Cerebellar cortex (tissue), 1 donor: ENCODE measurements at places on chromosomes 12 and 14.

DNA sequence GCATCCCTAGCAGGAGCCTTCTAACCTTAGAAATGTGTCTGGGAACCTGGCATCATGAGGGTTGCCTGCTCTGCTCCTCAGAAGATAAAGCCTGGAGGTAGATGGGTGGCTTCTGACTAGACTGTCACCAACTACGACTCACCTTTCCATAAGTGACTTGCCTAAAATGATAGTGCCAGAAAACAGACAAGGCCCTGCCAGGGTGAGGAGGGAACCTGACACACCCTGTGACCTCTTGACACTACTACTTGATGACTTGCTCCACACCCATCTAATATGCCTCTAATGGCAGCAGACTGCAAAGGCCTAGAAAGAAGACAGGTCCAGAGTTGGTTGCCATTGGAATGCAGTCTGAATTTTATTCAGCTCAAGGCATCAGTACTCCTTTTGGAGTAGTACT is 9.4 kb downstream of the RNF41 start:
- DNase-seq = no peak

GRCh38 chr14:72024043-72024407 is 91.8 kb downstream of the RGS6 start:
- DNase-seq = peak; percentile 21

GRCh38 chr12:4489556-4489955 is 43.9 kb upstream of the FGF6 start:
- DNase-seq = no peak

DNA sequence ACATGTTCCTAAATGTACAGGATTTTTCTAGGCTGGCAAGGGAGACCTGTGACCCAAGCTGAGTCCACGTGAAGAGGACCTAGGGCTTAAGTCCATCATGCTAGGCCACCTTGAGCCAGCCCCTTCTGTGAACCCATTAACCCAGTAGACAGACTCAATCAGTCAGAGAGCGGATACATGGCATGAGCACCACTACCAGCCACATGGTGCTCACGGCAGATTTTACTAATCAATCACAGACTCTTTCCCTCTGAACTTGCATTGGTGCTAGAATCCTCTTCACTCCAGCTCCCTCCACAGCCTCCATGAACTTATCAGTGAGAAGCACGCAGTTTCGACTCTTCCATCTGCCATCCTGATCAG is 9.0 kb downstream of the PHETA1 start:
- no peak for DNase-seq

DNA sequence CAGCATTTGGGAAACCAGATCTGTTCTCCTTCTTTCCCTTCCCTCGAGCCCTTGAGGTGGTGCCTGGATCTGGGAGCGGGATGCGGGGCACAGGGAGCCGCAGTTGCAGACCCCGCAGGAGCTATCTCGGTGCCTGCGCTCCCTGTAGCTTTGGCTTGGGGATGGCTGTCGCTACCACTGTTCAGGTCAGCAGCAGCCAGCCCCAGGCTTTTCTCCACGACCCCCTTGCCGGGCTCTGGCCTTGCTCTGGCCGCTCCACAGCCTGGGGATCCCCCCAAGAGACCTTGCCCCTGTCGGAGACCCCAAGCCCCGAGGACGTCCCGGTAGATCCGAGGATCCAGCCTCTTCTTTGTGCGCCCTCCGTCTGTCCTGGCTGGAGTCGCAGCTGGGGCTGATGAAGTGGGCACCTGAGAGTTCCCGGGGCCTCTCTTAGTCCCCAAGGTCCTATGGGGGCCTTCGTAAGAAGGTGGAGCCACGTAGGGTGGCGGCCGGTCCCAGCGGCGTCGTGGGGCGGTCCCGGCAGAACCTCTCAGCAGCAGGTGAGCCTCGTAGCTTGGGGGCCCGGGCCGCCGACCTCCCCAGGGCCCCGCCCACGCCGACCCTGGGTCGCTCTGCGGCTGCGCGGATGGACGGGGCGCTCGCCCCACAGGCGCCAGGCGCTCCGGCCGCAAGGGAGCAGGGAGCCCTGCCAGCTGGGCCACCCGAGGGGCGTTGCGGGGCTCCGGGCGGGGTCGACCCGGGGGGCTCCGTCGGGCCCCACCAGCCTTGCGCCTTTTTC is 1.3 kb downstream of the DDN start:
- no peak for DNase-seq

DNA sequence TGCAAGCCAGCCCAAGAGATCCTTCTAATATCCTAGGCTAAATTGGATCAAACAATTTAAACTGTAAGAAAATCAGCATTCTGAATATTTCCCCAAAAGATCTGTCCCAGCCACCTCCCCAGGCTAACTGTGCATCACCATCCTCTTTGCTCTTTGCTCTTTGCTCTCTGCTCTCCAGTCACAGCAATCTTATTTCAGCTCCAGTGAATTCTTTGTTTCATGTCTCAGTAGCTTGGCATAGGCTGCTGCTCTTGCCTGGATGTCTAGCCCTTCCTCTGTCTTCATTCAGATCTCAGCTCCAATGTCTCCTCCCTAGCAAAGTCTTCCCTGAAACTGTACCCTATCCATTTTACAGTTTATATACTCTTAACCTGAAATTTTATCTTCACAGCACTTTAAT is 399.8 kb upstream of the USP15 start:
- DNase-seq = no peak

DNA sequence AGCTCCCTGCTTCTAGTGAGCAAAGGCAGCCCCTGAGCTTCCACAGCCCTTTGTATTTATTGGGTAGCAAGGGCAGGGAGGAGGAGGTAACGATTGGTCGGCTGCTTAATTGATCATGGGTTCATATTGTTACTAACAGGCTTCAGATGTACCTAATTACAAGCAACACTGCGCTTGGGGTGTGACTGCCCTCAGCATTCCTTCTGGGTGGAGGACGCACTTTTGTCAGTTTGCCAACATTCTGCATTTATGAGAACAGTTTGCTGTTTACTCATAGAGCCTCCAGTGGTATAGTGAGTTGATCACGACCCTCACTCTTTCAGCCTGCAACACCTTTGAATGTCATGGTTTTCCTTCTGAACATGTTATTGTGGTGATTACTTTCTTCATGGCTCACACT is 9.6 kb downstream of the TSHR start:
- DNase-seq = no peak

DNA sequence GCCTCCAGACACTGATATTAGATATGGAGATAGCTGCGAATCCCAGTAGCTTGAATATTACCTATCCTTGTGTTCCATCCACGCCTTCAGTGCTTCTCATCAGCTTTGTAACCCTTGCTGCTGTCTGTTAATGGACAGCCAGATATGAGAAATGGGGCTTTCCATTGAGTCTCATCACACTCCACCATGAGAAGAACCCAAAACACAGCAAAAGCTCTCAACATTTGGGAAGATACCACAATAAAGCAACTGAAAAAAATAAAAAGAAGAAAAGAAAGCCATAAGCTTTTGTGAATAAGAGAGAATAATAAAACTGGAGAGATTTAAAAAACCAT is 225.4 kb downstream of the GALC start:
- no peak for DNase-seq

GRCh38 chr14:60736494-60736893 is 1.9 kb downstream of the MNAT1 start:
- no peak for DNase-seq

- DNase-seq = no peak
These were observed 335.9 kb upstream of the GARIN2 start for GRCh38 chr14:66853311-66853710.

- DNase-seq = no peak
These were observed 43.6 kb downstream of the LIN7A start for GRCh38 chr12:80894179-80894578.

DNA sequence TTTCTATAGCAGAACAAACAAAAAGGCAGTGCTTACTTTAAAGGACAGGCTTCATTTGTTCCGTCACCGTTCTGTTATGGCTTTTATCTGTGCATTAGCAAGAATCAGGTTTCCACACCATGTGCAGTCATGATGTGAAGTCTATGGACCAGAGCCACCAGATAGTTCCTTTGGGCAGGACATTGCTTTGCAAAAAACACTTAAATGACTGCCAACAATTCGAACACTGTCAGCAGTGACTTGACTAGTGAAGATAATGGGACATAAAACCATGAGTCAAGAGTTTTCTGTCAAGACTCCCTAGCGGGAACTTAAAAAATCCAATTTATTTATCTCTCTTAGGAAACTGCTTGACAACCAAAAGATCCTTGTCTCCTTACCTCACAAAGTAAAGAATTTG is 80.3 kb downstream of the NKX2-1 start:
- no peak for DNase-seq

GRCh38 chr12:63919756-63920155 is 75.3 kb downstream of the SRGAP1 start:
- DNase-seq = no peak

DNA sequence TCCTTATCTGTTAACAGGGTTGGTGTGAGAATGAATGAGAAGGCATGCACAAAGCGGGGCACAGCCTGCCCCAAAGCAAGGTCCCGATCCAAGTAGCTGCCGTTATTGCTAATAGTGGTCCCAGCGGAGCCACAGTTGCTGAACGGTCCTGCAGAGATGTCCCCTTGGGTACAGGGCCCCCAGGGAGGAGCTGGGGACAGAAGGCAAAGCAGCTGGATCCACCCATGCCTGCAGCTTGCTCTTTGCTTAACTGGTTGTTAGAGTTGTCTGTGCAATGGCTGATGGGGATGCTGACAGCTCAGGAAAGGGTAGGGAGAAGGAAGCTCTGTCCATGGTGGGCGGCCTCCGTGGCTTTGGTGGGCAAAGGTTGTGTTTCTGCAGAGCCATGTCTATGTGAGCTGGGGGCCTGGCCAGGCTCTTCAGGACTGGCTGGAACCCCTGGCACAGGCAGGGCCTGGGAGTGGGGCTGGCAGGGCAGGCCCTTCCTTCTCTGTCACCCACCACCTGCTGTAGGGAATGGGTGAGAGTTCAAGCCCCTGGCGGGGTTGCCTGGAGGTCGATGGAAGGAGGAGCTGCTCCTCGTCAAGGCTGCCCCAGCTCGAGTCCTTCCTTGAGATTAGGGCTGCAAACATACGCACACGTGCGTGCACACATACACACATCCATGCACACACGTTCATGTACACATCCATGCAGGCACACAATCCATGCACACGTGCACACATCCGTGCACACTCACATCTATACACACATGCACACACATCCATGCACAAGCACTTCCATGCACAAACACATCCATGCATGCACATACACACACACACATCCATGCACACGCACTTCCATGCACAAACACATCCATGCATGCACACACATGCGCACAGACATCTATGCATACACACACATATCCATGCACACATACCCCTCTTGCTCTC is 35.4 kb downstream of the NOC4L start:
- DNase-seq = no peak

- no peak for DNase-seq
These were observed 65.3 kb upstream of the PTGDR start for GRCh38 chr14:52202151-52202550.

- no peak for DNase-seq
These were observed 183.4 kb upstream of the PLXNC1 start for GRCh38 chr12:93964936-93965335.

DNA sequence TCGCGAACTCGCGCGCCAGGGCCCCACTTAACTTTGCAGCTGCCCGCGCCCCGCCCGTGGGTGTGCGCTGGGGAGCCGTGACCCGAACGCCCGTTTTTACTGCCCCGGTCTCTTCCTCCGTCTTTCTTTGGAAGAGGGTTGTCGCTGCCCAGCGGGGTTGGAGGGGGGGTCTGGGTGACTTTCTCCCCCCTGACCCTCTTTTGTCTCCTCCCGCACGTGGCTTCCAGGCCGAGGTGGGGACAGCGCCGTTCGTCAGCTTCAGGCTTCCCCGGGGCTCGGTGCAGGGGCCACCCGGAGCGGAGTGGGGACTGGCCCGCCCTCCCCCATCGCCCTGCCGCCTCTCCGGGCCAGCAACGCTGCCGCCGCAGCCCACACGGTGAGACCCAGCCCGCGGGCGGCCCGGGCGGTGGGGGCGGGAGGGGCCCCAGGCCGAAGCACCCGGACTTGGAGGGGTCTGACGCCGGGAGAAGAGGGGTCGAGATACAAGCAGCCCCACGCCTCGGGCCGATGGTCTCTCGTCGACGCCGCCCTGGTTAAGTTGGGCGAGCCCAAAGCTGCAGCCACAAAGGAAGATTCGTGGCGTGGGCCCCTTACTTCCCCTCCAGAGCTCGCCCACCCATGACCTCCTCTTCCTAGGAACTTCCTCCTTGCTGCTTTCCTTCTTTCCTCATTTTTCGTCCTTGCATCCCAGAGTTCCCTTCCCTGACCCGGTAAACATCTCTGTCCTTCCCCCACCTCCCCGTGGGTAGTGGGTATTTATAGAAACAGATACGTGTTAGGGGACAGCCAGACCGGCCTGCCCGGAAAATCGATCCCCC is 1.2 kb downstream of the DYRK2 start:
- peak; percentile 22 for DNase-seq
